ENCODE measurements at places on chromosomes 2 and 18.

GRCh38 chr2:167964650-167965413 lies 282.6 kb downstream of the STK39 start:
- no peak for DNase-seq

DNA sequence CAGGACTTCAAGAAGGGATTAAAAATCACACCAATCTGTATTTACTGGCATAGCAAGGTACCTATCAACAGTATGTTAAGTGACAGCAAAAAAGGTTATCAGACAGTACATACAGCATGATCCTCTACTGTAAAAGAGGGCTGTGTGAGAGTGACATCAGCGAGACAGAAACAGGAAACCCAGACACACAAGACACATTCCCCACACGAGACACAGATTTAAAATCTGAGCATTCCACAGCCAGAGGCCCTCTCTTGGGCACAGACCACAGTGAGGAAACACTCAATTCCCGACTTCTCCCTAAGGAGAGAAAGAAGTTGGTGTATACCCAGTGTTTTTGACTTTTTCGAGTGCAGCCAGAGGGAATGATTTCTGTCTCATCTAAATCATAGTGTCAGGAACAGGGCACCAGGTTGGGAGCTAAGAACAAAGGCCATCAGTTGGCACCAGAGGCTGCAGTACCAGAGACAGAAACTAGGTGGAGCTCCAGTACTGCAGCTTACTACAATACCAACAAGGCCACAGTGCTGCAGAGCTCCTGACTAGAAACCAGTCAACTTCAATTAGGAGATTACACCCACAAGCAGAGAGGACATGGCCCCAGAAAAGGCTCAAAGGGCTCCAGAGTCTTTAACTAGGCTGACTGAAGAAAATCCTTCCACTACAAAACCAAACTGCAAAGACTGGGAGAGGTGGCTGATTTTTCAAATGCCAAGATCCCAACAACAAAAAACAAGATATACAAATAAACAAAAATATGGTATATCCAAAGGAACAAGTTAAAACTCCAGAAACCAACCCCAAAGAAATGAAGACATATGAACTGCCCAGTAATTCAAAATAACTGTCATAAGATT lies 41.0 kb downstream of the UNC50 start:
- DNase-seq: peak; percentile 75

DNA sequence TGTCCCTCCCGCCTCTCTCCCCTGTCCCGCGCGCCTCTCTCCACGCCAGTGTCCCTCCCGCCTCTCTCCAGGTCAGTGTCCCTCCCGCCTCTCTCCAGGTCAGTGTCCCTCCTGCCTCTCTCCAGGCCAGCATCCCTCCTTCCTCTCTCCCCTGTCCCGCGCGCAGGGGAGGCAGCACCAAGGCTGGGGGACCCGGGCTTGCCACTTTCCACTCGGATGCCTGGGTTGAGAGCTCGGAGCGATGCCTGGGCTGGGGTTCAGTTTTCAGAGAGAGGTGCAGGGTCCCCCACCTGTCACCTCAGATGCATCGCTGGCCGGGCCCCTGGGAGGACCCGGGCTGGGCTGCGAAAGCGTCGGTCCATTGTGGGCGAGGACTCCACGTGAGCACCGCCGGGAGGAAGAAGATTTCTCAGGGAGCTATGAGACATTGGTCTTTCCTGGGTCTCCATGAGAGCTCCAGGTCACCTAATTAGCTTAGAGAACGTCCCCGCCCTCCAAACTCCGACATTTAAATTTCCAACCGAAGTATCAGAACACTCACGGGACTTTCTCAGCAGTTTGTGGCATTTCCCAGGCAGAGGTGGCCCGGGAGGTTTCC lies 2.1 kb downstream of the FBLN7 start:
- no peak for DNase-seq

DNA sequence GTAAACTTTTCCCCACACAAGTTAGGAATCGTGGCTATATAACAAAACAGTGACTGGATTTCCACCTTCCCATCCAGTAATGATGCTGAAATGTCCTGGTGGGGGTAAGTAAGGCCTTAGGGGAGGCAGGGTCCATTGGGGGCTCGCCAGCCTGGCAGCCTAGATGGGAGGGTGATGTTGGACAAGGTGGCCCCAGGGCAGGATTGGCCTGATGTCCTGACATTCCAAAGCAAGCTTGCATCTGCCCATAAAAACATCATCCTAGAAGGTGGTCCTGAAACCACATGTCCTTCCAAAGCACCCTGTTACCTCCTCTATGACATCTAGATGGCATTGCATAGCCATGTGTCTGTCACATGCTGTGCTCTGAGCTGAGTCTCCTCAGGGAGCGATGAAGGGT lies 54.1 kb upstream of the RAB6C start:
- no peak for DNase-seq

GRCh38 chr2:241788572-241788971 lies 11.9 kb downstream of the GAL3ST2 start:
- no peak for DNase-seq

- peak; percentile 3 for DNase-seq
Measured at GRCh38 chr18:35616664-35617423, 35.3 kb downstream of the GALNT1 start.

DNA sequence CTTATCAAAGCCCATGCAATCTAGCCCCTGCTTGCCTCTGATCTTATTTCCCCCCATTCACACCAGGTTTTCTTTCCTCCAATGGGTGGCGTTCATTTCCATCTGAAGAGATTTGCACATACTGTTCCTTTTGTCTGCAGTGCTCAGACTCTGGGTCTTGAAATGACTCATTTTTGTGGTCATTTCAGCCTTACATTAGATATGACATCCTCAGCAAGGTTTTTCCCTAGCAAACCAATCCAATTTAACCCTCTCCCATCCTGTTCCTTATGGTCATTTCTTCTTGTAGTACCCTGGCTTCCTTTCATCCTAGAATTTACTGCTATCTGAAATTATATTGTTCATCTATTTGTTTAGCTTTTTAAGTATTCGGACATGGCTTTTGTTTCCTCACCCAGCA lies 42.5 kb upstream of the SCN1A start:
- no peak for DNase-seq

- DNase-seq: peak; percentile 59
Measured at GRCh38 chr2:70716131-70716743, 51.8 kb downstream of the ADD2 start.

GRCh38 chr2:62204998-62205496 lies 9.1 kb downstream of the B3GNT2 start:
- no peak for DNase-seq

DNA sequence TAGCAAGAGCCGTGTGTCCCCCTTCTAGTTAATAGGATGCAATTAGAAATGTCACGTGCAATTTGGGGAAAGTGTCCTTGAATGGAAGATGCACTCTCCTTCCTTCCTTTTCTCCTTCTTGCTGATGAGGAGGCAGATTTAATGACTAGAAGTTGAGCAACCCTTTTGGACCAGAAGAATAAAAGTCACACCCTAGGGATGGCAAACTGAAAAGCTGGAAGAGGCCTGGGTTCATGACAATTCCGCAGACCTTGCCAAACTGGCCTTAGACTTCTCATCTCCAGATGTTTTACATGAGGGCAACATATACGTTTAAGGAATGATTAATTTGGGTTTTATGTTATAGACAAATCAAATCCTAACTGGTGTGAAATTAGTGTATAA lies 38.6 kb upstream of the NCOA1 start:
- no peak for DNase-seq

DNA sequence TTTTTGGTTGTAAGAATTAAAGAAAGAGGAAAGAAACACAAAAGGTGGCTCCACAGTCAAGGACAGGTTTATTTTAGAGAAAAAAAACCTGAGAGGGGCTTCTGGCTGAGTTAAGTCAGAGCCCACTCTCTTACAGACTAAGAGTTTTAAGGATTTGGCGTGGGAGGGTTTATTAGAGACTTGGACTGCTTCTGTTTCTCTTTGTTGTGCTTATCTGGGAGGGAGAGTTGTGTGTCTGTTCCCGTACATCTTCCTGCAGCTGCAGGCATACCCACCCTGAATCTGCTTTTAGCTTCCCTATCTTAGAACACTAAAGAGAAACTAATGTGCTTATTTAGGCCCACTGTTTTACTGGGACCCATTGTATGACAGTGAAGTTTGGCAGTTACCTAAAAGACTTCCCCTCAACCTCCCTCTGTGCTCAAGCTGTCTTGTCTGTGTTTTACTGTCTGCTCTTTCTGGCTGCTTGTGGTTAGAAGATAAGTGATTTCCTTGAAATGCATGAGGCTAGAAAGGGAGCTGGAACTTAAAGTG lies 2.7 kb downstream of the RSAD2 start:
- no peak for DNase-seq

- no peak for DNase-seq
Measured at GRCh38 chr2:59046401-59047372, 805.6 kb upstream of the FANCL start.

GRCh38 chr2:161419638-161420190 lies 3.6 kb downstream of the TBR1 start:
- no peak for DNase-seq

DNA sequence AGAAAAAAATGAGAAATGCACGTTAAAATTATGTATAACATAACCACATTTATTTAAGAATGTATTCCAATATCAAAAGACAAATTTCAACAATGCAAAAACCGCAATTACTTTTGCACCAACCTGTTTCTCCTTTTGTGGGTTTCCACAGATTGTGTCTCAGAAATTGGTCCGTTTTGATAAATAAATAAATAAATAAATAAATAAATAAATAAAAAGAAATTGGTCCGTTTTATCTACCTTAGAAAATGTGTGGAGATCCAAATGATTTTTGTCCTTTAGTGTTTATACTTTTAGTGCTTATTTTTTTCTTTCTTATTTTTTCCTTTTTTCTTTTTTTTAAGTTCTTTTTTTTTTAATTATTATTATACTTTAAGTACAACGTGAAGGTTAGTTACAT lies 1682.2 kb upstream of the TMEFF2 start:
- no peak for DNase-seq

DNA sequence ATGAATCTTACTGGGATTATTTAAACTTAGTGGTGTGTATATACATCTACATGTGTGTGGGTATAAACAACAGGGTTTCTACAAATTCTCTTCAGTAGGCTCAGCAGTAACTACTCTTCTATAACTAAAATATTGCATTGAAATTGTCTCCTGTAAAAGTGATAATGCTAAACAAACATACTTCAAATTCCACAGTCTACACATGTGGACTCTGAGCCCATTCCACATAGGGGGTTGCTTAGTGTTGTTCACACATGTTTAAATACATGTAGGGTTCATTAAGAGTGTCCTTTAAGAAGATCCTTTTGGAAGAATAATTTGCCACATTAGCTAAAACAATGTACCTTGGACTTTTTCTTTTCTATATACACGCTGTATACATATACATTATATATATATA lies 152.8 kb upstream of the VRK2 start:
- no peak for DNase-seq

DNA sequence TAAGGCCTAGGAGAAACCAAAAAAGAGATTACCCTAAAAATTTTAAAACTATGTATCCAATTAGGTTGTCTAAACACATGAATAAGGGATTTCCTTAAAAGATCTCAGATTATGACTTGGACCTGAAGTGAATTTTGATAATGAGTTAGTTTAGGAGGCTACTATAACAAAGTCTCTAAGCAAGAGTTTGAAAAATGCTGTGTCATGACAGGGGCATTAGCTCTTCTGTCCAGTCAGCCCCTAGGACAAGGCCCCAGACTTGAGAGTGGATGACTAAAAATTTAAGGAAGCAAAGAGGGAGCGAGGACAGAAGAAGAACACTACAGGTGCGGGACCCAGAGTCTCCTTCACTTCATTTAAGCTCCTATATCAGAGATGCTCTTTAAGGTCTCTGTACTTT lies 135.9 kb downstream of the DTNB start:
- no peak for DNase-seq

DNA sequence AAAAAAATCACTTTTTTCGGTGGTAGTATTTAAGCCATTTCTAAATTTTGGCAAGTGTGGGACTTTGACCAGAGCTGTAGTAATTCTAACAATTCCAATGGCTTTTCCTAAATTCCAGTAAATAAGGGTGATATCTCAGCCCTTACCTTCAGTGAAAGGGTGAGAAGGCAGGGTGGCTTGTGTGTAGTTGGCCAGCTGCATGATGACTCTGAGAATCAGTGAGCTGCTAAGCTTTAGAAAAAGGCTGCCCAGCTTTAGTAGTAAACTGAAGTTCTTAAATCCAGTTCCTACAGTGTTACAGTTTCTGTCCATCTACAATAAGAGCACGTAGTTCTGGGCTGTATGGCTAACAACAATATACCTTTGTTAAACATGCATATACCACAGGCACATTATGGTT lies 42.0 kb downstream of the OXER1 start:
- DNase-seq: no peak

GRCh38 chr2:101179982-101180381 lies 28.8 kb upstream of the TBC1D8 start:
- DNase-seq: no peak

DNA sequence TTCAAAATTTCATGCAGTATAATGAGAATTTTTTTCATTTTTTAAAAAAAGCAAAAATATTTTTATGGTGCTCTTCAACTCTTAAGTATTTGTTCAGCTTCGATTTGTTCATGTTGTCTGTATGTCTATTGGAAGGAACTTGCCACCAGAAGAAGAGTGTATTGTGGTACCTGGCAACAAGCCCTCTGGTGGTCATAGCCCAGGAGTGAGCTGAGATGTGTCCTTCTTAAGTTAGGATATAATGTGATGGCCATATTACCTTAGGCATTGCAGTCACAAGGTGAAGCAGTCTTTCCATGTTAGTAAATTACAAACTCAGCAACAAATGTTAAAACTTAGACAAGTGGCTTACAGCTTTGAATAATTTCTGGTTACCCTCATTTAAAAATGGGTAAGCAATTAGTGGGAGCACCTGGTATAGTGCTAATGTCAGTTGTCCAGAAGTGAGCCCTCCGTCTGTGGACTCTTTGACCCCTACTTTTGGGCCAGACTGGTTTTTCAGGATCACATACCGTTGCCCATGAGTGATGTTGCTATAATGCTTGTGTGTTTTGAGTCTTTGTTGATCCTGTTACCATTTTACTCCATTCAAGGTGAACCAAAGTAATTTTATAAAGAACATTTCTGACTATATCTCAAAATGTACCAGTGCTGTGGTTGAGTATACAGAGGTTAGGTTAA lies 57.4 kb downstream of the MYO1B start:
- no peak for DNase-seq

- DNase-seq: no peak
Measured at GRCh38 chr18:36130039-36130831, 536 bp downstream of the ELP2 start.

GRCh38 chr2:217250013-217250524 lies 390.2 kb upstream of the TNP1 start:
- DNase-seq: no peak

GRCh38 chr2:68719912-68720311 lies 14.7 kb upstream of the ARHGAP25 start:
- DNase-seq: no peak

DNA sequence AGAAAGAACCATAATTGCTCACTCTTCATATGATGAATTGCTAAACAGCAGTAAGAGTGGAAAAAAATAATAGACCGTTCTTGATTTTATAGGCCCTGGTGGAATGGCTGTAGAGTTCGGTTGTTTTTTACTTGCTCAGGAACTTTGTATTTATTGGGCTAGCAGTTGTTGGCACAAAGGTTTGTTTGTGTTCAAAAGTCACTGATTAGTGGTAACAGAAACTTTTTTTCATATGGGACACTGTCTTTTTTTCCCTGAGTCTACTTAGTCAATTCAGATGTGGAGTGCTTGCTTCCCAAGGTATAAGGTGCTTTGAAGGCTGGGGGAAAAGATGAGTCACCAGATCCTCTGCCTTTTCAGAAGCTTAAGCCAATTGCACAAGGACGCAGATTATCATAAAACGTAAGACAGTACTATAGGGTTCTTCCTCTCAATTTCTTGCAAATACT lies 25.8 kb downstream of the PHLPP1 start:
- no peak for DNase-seq

Data from anterior cingulate cortex (tissue), 58 donors.